ENCODE measurements at places on chromosomes 6 and 20.

- DNase-seq = no peak
Observed at GRCh38 chr6:170313716-170314295, 7.2 kb downstream of the FAM120B start.

GRCh38 chr6:15658181-15658744 is 4.6 kb downstream of the DTNBP1 start:
- no peak for DNase-seq

- DNase-seq = no peak
Observed at GRCh38 chr6:89011436-89011835, 48.0 kb upstream of the RNGTT start.

GRCh38 chr20:18694071-18694470 is 106.2 kb downstream of the DTD1 start:
- no peak for DNase-seq

DNA sequence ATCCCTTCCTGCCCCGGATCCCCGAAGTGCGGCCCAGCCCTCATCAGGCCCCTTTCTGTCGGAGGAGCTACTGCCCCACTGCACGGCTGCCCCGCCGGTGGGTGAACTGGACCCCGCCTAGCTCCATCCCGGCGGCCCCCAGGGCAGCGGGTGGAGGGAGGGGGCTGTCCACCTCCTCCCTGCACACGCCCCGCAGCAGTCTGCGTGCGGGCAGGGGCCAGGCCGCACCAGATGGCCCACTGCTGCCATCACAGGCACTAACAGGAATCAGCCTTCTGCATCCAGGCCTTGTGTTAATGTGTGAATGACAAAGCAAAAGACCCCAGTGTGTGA is 54.9 kb upstream of the UNC93A start:
- no peak for DNase-seq

DNA sequence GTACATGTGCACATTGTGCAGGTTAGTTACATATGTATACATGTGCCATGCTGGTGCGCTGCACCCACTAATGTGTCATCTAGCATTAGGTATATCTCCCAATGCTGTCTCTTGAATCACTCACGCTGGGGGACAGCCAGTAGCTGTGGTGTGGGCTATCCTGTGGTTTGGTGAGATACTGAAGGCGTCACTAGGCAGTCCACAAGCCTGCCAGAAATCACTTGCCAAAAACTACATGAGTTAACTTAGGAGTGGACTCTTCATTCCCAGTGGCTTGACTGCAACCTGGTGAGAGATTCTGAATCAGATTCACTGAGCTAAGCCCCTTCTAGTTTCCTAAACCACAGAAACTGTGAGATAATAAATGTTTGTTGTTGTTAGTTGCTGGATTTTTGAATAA is 191.3 kb downstream of the TSHZ2 start:
- DNase-seq = no peak

GRCh38 chr6:79518842-79519241 is 18.4 kb downstream of the LCA5 start:
- no peak for DNase-seq

GRCh38 chr6:32785781-32786533 is 22.6 kb upstream of the HLA-DQB2 start:
- DNase-seq = no peak

- DNase-seq = no peak
Observed at GRCh38 chr6:170018422-170018935, 267.1 kb downstream of the ERMARD start.

- no peak for DNase-seq
Observed at GRCh38 chr6:88899569-88900316, 63.7 kb downstream of the RNGTT start.

- DNase-seq = no peak
Observed at GRCh38 chr20:50977066-50978021, 18.7 kb downstream of the MOCS3 start.

- no peak for DNase-seq
Observed at GRCh38 chr6:30196376-30196775, 16.8 kb downstream of the TRIM26 start.

- DNase-seq = no peak
Observed at GRCh38 chr20:16042731-16043130, 530.5 kb downstream of the KIF16B start.

DNA sequence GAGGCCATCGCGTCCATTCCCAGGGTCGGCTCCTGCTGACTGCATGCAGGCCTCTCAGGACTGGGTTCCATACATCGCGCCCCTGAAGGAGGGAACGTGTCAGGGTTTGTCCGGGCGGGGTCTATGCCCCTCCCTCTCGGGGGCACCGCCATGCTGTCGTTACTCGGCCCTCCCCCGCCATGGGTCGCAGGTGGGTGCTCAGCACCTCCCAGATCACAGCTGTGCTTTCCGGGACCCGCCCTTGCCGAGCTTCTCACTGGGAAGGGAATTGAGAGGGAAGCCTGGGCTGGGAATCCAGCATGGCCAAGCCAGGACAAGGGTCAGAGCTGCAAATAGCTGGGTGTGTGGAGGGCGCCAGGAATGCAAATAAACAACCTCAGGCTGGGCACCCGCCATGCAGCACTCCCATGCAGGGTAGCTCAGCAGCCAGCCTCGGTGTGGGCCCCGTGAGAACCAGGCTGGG is at the start of gene FRMD1:
Gene FRMD1 (minus strand): TSS at position 270 of the 463 bp plus-strand sequence. CDS start 118 bp downstream, at position 152.
- no peak for DNase-seq

DNA sequence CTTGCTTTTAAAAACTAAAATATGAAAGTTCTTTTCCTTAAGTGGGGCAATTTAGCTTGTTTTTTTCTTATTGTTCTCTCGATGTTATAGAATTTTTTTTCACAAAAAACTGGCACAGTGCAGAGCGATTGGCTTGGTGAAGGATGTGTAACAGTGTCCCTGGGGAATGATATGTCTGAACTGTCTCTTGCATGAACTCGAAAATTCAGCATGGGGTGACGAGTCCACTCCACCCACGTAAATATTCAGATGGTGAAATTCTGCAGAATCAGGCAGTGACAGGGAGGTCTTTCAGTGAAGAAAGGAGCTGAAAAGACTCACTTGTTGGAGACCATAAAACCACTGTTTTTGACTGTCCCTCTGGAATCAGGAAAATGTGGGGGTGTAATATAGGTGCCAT is 505.3 kb downstream of the MMUT start:
- no peak for DNase-seq

DNA sequence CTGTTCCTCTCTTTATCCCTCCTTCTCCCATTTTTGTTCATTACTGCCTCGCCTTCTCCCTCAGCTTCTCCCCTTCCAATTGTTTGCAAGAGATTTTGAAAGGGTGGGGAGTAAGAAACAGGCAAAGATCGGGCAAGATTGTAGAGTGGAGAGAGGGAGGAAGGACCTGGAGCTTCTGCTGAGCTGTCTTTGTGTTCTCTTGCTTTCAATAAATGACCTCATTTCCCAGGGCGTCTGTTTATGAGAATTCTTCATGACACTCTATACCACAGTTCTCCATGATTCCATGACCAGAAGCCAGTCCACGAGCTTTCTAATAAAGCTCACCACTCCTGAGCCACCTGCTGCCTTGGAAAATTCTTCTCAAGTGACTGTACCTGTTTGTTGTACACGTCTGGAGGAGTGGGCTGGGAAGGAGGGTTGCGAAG is 50.0 kb upstream of the PLEKHG1 start:
- no peak for DNase-seq

- DNase-seq = no peak
Observed at GRCh38 chr6:139091826-139092225, 43.1 kb upstream of the HECA start.

GRCh38 chr20:50124496-50124895 is 11.5 kb upstream of the UBE2V1 start:
- no peak for DNase-seq

All from activated naive CD4-positive, alpha-beta T cell (primary cell).